Stimulated activated CD4-positive, alpha-beta T cell treated with anti-CD3 and anti-CD28 coated beads, TNF-alpha, amount 100 ng/mL, for 1 hour (primary cell): ENCODE measurements at places on chromosomes 11 and 22.

GRCh38 chr11:111206472-111206871 is 39.1 kb upstream of the POU2AF2 start:
- no peak for DNase-seq

- DNase-seq: no peak
Observed at GRCh38 chr11:78504181-78504580, 70.5 kb downstream of the NARS2 start.

GRCh38 chr22:23903328-23903971 is 9.3 kb downstream of the MIF start:
- DNase-seq: no peak

GRCh38 chr11:48006301-48006992 is 26.1 kb downstream of the PTPRJ start:
- no peak for DNase-seq

- DNase-seq: no peak
Observed at GRCh38 chr11:124724979-124725718, 14.6 kb upstream of the NRGN start.

DNA sequence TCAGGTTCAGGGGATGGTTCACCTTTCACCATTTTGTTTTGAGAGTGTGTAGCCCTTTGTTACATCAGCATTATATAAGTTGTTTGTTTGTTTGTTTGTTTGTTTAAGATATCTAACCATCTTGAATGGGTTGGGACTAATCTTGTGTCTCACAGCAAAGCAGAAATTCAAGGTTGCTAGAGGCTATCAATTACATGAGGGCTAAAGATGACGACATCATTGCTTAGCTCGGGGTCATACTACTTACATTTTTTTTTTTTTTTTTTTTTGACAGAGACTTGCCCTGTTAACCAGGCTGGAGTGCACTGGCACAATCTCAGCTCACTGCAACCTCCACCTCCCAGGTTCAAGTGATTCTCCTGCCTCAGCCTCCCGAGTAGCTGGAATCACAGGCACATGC is 87.1 kb upstream of the XKR3 start:
- DNase-seq: no peak

- DNase-seq: no peak
Observed at GRCh38 chr11:120130176-120130980, 7.5 kb downstream of the TRIM29 start.

DNA sequence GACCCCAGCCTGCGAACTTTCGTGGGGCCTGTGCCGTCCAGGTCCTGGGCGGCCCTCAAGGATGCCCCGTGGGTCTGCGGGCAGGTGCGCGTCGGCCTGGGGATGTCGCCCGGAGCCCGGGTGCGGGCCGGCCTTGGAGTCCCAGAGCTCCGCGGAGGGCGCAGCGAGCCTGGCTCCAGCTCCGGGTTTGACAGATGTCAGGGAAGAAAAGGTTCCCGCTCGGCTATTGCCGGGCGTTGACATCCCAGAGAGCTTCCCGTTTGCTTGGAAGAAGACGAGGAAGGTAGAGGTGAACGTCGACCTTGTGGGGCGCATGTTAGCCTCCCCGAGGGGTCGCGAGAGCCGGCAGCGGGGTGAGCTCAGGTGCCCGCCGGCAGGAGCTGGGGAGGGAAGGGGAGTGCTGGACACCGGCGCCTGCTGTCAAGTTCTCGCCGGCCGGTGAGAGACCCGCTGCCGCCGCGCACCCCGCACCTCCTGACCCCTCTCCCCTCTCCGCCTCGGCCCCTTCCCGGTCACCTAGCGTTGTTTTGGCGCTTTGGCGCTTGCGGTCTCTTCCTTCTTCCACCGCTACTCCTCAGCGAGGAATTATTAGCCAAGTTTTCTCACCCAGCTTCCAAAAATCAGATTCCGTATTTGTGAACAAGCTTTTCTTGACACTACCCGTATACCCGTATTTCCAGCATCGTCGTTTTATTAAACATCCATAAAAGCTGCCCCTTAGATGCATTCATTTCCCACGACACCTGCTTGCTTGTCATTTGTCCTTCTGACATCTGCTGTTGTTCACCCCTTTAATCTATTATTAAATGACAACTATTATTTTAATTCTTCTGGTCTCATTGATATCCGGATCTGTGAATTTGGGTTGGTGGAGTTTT is 1.3 kb downstream of the BMAL1 start:
- no peak for DNase-seq

GRCh38 chr11:121749691-121750090 is 296.9 kb upstream of the SORL1-AS1 start:
- no peak for DNase-seq

DNA sequence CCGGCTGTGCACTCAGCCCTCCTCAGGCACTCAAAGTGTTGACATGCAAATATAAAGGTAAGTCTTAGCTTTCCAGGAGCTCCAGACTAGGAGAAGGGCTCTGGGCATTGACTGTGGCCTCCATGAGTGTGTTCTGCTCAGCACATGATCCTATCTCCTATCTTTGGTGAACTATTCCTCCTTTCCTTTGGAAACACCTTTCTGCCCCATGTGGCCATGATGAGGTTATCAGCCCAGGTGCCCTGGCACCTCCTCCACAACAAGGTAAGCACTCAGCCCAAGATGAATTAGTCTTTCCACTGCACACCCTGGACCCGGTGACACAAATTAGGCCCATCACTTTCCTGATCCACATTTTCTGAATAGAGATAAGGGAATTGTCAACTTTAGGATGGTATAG is 37.9 kb upstream of the LMO1 start:
- DNase-seq: no peak

DNA sequence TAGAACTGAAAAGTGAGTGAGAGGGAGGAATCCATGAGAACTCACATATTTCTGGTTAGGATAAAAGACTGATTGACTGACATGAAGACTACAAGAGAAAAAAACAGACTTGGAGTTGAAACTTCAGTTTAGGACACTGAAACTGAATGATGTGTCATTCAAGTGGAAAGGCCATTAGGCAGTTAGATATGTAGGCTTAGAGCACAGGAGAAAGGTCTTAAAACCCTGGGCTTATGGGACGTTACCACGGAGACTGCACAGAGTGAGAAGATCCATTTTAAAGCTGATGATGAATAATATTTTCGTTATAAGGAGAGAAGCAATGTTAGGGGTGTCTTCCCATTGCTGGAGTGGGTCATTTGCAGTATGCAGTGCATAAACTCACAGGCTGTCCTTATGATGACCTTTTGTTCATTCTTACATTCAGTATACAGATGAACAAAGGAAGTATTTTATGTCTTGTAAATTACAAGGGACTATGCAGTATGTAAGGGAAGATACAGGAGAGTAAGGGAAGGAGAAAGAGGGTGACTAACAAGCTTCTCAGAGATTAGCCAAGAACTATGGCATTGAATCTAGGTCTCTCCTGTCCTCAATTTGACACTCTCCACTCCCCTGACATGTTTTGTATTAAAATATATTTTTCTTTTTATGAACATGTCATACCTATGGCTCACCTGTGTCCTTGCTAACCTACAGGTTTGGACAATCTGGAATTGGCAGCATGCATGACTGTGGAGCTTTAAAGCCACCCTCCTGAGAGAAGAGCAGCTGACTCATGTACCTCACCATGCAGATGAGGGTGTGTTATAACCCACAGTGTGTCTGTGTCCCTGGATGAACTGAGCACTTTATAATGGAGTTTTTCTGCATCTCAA is 63.7 kb downstream of the MAML2 start:
- no peak for DNase-seq

DNA sequence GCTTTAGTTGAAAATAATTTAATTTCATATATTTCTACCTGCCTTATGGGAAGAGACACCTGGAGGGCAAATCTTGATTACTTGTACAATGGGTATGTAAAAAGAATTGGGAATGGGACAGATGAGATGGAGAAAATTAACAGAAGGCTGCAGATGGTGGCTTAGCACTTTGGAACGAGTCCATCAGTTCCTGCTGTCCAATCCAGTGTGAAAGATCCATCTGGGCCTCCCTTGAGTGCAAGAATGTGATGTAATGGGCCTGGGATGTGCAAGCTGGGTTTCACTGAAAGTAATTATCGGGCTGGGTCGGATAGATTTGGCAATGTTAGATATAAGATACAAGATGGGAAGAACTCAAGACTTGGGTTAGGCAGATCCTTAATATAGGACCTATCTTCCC is 42.0 kb downstream of the CECR2 start:
- no peak for DNase-seq

DNA sequence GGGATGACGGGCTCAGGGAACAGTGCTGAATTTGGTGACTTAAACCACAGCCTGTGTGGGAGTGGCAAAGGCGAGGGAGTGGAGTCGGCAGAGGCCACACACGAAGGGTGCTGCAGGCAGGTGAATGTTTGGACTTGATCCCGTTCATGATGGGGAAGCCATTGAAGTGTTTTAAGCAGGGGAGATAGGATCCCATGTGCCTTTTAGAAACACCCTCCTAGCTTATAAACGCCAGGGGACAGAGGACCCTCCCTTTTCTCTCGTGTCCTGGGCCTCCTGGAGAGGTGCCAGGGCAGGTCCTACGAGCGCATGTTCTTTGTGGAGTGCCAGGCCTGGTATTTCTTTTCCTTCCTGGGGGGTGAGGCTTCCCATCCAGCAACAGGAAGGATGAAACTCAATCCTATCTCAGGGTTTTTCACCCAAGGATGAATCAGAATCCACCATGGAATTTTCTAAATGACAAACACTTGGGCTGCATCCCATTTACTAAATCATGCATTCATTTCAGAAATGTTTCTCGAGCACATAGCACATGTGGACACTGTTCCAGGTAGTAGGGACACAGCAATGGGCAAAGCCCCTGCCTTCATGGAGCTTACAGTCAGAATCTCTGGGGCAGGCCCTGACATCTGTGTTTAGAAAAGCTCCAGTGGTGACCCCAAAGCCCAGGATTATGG is 59.6 kb downstream of the CHRDL2 start:
- DNase-seq: no peak

- DNase-seq: no peak
Observed at GRCh38 chr11:90438069-90438468, 215.2 kb upstream of the CHORDC1 start.

DNA sequence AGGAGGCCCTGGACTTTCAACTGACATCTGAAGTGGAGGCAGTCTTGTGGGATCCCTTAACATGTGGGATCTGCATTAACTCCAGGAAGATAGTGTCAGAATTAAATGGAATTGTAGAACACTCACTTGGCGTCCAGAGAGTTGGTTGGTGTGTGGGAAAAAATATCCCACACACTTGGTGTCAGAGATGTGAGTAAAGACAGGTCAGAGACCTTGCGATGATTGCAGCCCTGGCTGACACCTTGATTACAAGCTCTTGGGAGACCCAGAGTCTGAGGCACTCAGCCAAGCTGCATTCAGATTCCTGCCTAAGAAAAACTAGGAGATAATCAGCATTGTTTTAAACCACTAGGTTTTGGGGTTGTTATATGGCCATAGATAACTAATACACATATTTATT is 7.2 kb upstream of the TPCN2 start:
- no peak for DNase-seq

- DNase-seq: no peak
Observed at GRCh38 chr11:1854132-1854948, 1.5 kb downstream of the LSP1 start.

- peak; percentile 58 for DNase-seq
Observed at GRCh38 chr11:62728171-62728988, at the start of gene TTC9C. TTC9C (plus strand) TSS chr11:62728486; CDS start chr11:62728849, 363 bp downstream.

- no peak for DNase-seq
Observed at GRCh38 chr11:2318123-2318522, 16.3 kb downstream of the TSPAN32 start.

GRCh38 chr11:34188181-34188580 is 82.8 kb downstream of the NAT10 start:
- no peak for DNase-seq

DNA sequence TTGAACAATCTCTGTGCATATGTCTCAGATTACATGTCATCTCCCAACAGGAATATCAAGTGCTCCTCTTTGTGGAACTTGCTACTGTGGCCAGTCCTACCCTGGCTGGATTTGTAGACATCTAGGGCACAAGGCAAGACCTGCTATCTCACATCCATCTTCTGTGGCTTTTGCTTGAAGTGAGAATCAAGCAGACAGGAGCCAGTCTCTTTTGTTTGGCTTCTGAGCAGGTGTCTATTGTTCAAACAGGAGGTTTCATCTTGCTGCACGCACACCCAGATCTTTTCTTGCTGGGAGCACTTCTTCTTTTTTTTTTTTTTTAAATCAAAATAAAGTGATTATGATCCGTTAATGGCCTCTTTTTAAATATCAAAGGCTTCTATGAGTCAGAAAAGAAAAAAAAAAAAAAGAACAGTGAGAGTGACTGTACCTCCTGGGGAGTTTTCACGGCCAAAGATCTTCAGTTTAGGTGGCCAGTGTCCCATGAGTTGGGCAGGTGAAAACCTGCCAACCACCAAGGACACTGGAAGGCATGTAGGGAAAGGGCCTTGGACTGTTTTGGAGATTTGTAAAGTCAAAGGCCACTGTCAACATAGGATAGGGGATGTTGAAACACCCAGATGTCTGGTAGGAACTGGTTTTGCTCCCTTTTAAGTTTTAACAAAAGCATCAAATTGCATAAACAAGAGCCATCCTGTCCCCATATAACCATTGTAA is 78.1 kb downstream of the CD44 start:
- no peak for DNase-seq

DNA sequence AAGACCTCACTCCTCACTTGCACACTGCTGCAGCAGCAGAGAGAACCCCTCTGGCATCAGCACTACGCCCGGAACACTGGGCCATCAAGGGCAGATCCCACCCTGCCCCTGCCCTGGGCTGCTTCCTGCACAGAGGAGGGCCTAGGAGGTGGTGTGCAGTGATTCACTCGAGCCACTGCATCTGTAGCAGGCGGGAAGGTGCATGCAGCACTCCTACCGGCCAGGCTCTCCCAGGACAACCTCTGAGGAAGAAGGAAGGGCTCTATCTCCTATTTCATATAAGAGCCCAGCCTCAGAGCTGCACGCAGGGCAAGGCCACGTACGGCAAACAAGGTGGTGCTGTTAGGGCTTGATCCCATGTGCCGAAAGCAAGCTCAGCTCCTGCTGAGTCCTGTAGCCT is 14.2 kb downstream of the RANGAP1 start:
- DNase-seq: no peak

DNA sequence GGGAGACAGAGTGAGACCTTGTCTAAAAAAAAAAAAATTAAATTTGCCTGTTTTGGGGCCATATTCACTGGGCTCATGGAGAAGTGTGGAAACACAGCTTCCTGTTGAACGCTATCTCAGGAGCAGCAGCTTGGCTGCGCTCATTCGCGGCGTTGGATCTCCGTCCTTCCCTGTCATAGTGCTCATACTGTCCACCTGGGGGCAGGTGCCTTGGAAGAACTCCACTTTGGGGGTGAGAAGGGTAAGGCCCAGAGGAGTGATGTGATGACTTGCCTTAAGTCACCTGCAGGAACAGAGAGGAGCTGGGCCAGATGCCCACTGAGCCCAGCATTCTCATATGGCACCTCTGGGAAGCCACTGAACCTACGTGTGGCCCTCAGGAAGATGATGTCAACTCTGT is 82.8 kb downstream of the CABIN1 start:
- DNase-seq: no peak

DNA sequence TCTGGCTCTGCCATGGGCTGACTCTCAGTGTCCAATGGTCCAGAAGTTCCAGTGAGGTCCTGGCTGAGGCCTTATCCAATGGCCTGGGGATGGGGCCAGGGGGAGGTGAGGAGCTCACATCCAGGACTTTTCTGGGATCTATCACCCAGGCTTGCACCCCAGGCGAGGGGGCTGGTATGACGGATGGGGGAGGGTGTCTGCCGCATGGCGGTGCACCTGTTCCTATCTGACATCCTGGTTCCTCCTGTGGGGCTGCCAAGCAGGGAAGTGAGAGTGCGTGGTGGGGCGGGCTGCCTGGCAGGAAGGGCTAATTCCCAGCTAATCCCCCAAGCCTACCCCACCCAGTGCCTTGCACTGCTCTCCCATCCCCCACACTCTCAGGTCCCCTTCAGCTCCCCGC is 102.1 kb downstream of the NECTIN1 start:
- DNase-seq: no peak

GRCh38 chr11:37364246-37364839 is 766.3 kb upstream of the RAG2 start:
- DNase-seq: no peak
